ENCODE measurements at places on chromosomes 11 and 22.
A peak's percentile ranks its signal among the peaks of the same experiment; 100 is the strongest.

- DNase-seq: no peak
These were observed 37.8 kb upstream of the SC5D start for GRCh38 chr11:121254756-121255155.

- no peak for DNase-seq
These were observed 88.2 kb downstream of the SHANK2 start for GRCh38 chr11:71164186-71164585.

- DNase-seq: no peak
These were observed 75.6 kb downstream of the BRD1 start for GRCh38 chr22:49751966-49752597.

- DNase-seq: no peak
These were observed at the start of gene DEUP1 for GRCh38 chr11:93330446-93330984. DEUP1 (plus strand) TSS chr11:93330742; CDS start chr11:93332260, 1,518 bp downstream.

DNA sequence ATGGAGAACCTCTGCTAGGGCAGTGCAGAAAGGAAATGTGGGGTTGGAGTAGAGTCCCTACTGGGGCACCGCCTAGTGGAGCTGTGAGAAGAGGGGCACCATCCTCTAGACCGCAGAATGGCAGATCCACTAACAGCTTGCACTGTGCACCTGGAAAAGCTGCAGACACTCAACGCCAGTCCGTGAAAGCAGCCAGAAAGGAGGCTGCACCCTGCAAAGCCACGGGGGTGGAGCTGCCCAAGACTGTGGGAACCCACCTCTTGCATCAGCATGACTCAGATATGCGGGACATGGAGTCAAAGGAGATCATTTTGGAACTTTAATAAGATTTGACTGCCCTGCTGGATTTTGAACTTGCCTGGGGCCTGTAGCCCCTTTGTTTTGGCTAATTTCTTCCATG, 8.7 kb downstream of the TSKU start:
- DNase-seq: no peak

DNA sequence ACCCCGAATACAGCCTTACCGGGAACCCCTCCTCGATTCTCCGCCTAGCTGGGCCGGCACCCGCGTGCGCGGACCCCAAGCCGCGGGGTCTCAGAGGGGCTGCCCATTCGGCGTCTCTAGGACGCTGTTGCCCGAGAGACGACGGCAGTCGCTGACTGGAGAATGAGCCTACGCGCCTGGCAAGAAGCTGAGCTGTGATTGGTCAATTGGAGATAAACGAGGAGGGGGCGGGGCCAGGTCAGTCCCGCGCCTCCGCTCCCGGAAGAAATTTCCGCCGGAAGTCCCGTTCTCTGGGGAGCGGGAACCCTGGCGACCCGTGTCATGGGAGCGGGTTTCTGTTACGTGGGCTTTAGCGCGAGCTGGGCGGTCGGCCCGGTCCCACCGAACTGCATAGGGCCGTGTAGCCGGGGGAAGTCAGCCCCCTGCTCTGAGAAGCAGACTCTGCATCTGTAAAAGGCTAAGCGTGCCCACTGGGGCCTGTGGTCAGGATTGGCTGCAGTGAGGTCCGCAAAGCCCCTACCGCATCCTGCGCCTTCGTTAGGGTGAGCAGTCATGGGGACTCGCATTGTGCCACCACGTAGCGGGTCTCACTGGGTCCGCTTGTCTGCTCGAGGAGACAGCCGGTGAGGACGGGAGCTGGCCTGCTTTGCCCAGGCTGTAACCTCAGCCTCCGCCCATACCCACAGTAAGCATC, at the start of gene EFCAB6:
TSS of gene EFCAB6 (minus strand) at position 157 of the 694 bp plus-strand sequence. CDS start 29,987 bp downstream, outside the sequence.
- DNase-seq: peak; percentile 88

GRCh38 chr22:49971232-49972162, 10.9 kb downstream of the PIM3 start:
- DNase-seq: no peak

DNA sequence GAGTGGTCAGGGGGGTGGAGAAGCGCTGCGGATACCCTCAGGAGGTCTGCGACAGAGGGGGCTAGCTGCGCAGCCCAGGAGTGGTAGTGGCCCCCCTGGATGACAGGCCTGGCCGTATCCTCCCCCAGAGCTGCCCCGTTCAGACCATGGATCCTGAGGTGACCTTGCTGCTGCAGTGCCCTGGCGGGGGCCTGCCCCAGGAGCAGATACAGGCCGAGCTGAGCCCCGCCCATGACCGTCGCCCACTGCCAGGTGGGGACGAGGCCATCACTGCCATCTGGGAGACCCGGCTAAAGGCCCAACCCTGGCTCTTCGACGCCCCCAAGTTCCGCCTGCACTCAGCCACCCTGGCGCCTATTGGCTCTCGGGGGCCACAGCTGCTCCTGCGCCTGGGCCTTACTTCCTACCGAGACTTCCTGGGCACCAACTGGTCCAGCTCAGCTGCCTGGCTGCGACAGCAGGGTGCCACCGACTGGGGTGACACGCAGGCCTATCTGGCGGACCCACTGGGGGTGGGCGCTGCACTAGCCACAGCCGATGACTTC, 505 bp downstream of the NUDT22 start:
- peak; percentile 62 for DNase-seq

DNA sequence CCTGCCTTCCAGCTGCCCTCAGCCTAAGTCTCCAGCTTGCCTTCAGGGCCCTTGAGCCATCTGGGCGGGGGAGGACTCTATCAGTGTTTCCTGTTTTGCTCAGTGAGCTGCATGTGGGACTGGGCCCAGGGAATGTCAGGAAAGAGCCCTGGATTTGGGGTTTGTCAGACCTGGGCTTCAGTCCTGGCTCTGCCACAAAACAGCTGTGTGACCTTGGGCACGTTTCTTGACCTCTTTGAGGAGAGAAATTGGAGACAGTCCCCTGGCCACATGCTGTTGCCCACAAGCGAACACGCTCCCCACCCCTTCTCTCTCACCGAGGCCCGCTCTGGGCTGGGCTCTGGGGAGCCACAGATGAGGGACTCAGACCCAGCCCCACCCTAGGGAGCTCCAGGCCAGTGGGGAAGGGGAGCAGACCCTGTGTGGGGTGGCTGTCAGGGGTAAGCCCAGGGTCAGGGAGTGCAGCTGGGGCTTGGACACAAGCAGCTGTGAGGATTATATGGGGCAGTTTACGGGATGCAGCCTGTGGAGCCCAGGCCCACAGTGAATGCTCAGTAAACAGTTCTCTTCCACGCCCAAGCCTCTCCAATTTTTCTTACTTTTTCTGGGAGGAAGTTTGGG, 12.3 kb downstream of the MYO7A start:
- DNase-seq: no peak

GRCh38 chr22:34534101-34534500, 531.9 kb upstream of the ISX start:
- DNase-seq: no peak

- DNase-seq: no peak
These were observed 7.1 kb downstream of the SNU13 start for GRCh38 chr22:41681616-41682015.

DNA sequence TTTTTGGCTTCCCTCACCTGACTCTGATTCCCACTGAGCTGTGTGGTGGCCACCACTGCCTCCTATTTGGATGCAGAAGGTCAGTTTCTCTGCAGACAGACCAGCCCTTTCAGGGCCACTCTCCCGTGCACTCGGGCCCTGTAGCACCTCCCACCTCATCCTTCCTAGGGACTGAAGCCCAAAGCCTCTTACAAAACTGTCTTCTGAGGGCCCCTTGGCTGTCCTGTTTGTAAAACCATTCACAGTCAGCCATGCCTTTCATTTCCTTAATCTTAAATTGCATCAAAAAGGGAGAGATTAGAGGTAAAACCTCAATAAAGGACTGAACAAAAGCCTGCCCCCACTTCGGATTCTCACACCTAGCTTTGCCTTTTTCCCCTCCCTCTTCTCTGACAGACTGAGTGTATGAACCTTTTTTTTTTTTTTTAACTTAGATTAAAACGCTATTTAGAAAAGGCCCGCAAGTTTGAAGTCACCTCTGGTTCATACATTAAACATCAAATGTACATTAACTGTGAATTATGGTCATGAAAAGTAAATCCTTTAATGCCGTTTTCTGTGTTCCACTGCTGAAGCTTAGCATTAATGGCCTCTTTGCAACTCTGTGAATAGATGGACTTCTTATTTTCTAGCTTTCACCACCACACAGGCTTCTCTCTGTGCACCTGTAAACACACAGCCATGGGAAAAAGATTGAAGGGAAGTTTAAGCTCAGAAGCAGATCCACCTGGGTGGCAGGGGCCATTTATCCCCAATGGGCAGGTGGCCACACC, 247.2 kb upstream of the CADM1 start:
- DNase-seq: no peak

- no peak for DNase-seq
These were observed 107.7 kb upstream of the DDI1 start for GRCh38 chr11:103928802-103929161.

DNA sequence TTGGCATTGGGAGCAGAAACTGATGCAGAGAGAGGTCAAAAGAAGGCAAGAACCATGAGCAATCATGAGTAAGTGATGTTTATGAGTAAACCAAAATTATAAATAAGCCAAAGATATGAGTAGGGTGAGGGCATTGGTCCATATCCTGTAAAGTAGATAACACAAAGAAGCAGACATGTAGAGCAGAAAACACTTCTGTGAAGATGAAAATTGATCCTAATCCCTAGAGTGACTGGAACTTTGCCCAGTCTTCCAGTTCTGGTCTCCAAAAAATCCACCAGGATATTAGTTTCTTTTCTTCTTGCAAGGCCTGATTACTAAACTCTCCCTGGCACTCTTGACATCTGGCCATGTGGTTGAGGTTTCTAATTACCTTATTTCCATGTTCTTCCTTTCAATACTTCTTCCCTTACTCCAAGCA, 13.7 kb upstream of the DRD2 start:
- DNase-seq: no peak

GRCh38 chr11:4887591-4887990, 5.9 kb downstream of the OR51T1 start:
- DNase-seq: no peak

DNA sequence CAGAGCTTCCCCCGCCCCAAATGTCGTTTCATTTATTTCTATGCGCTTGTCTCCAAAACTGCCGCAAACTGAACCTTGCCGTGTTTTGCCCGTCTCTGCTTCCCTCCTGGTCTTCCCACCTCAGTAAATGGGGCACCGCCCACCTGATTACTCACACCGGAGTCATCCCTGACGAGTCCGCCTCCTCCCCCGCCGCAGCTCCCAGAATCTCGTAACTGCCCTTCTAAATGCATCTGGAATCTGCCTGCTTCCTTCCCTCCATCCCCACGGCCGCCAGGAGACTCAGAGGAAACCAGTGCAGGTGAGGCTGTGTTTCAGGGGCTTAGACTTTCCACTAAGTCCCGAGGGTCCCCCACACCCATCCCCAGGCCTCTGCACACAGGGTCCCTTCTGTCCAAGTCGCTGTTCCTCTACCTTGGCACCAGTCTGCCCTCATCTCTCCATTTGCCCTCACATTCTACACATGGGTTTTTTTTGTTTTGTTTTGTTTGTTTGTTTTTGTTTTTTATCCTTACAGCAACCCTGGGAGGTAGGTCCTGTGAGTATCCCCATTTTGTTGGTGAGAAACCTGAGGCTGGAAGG, 62.6 kb upstream of the PHF21B start:
- DNase-seq: no peak

DNA sequence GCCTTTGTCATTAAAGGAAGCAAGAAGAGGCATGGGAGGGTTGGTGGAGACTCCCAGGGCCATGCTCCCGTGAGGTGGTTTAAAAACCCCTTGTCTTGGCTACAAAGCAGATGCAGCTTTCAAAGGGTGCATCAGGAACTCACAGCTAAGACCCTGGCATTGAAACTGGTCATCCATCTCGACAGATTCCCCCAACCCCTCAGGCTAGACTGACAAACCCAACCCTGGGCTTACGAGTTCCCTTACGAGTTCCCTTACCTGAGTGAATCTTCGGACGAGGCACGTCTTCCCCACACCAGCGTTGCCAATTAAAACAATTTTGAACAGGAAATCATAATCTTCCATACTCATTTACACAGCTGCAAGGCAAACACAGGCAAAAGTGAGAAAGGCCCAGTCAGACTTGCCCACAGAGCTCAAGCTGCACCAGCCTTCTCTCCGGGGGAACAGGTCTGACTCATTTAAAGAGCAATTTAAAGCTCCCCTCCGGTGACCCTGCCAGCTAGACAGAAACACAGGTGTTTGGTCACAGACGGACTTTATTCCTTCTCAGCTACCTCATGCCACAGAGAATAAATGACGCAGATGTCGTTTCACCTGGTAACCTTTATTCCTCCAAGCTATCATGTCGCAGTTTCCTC, 74.6 kb downstream of the RAB30 start:
- DNase-seq: no peak

GRCh38 chr11:59223611-59224010, 10.9 kb upstream of the MPEG1 start:
- no peak for DNase-seq

GRCh38 chr11:3169255-3170043, 4.3 kb upstream of the OSBPL5 start:
- no peak for DNase-seq

GRCh38 chr11:21321530-21321929, 652.1 kb downstream of the NELL1 start:
- no peak for DNase-seq

- DNase-seq: peak; percentile 21
These were observed 2.4 kb downstream of the MAPK11 start for GRCh38 chr22:50267591-50268390.

- DNase-seq: peak; percentile 56
These were observed 37.3 kb upstream of the RBFOX2 start for GRCh38 chr22:36065775-36066544.

GRCh38 chr11:73645972-73646631, at the start of gene PLEKHB1:
PLEKHB1 (plus strand) TSS chr11:73646581; CDS start chr11:73646609, 28 bp downstream.
- no peak for DNase-seq

DNA sequence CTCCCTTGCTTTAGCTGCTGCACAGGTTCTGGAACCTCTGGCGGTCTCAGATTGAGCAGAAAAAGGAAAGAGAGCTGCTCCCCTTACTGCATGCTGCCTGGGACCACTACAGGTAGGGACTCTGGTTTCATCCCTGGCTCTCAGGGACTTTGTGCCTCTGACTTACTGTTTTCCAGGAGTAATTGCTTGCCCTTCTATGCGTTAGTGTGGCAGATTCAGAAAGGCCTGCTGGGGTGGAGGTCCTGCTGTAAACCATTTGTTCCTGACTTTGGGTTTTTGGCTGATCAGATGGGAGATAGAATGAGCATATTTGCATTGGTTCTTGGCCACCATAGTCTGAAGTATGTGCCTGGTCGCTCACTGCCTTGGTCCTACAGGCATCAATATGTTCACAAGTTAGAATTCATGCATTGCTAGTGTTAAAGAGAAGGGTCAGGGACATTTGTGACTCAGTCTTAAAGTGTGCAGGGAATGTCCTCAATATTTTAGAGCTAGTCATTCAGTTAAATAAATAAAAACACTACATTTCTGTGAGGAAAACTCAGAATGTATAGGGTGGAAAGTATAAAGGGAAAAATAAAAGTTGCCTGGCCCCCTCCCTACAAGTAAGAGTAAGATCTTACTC, 78.0 kb downstream of the PISD start:
- DNase-seq: no peak

- DNase-seq: no peak
These were observed 8.4 kb downstream of the BLID start for GRCh38 chr11:122107566-122107965.

DNA sequence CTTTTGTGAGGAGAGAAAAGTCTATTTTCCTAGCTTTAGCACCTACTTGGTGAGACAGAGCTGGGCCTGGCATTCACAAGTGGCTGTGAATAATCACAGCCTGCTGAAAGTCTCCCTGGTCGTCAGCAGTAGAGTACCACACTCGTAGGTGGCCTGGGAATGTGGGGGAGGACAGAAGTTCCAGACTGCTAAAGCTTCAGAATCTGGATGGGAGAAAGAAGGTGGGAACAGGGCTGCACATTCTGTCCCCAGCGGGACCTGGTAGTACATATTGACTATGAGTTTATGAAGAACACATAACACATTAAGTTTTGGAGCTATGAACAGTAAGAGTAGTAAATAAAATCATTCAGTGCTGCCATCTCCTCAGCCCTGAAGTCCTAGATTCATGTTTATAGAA, 19.0 kb upstream of the LIMK2 start:
- DNase-seq: no peak

Data from CD8-positive, alpha-beta memory T cell (primary cell).